ENCODE measurements at places on chromosomes 1 and 21. TPM values are rescaled to one million over a fixed set of nuclear protein-coding genes. Genes with fewer than 3 reads are reported as not detected.

Gene S100A9
- total RNA-seq, result 1.3 TPM

Gene DMBX1
- not detected for total RNA-seq

Gene TMEM82
- 0.51 TPM for total RNA-seq

Gene ZFP69B
- total RNA-seq, result 2.7 TPM

Gene GPA33
- total RNA-seq, result 0.11 TPM

Data from cardiac muscle cell (in vitro differentiated cells and primary cell).